ENCODE measurements at places on chromosomes 12 and 14. TPM values are rescaled to one million over a fixed set of nuclear protein-coding genes. Genes with fewer than 3 reads are reported as not detected.

PLEKHG7 gene
- not detected for total RNA-seq

IQSEC3 gene
- 7.3 TPM for total RNA-seq

SSPN gene
- total RNA-seq, result not detected

PAX9 gene
- not detected for total RNA-seq

INHBE gene
- total RNA-seq, result not detected

USP44 gene
- 25.8 TPM for total RNA-seq

HOXC4 gene
- total RNA-seq, result 1.2 TPM

CLECL1 gene
- total RNA-seq, result 0.72 TPM

IRAK3 gene
- total RNA-seq, result 0.43 TPM

TAS2R8 gene
- total RNA-seq, result not detected

All from activated naive CD8-positive, alpha-beta T cell treated with anti-CD3 and anti-CD28 coated beads, Interleukin-2, amount 10 ng/mL, durations not matched to agents 7 days and 5 days (primary cell).